ENCODE measurements at places on chromosomes 4 and X.

DNA sequence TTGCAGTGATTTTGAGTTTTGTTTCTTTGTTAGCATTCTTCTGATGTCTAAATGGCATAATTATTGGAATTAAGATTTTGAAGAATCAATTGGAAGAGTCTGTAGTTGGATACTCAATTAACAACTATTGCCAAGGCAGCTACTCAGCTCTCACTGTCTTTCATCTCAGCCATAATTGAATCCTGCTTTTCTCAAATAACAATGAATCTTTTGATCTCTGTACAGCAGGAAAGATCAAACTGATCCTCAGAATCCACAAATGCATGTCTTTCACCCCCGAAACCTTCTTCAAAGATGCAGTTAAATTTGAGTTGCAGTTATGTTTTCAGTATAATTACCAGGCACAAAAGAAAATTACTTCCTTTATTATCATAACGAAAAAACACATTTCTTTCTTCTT lies 86.2 kb downstream of the MAD2L1 start:
- DNase-seq, result no peak

DNA sequence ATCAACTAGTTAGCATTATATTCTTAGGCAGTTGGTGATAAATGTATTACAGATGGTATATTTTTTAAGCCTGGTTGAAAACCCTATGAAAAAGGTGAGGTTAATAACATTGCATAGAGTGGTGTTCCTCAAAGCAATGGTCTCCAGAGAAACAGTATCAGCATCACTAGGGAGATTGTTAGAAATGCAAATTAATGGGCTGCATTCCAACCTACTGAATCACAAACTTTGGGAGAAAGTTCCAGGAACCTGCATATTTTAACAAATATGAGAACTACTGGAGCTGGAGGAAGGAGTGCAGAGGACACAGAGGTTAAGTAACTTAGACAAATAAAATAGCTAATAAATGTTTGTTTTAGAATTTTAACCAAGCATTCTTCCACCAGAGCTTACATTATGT lies 166.9 kb upstream of the PCDH10 start:
- DNase-seq, result no peak

GRCh38 chr4:166435449-166435848 lies 562.4 kb downstream of the TLL1 start:
- DNase-seq, result no peak

DNA sequence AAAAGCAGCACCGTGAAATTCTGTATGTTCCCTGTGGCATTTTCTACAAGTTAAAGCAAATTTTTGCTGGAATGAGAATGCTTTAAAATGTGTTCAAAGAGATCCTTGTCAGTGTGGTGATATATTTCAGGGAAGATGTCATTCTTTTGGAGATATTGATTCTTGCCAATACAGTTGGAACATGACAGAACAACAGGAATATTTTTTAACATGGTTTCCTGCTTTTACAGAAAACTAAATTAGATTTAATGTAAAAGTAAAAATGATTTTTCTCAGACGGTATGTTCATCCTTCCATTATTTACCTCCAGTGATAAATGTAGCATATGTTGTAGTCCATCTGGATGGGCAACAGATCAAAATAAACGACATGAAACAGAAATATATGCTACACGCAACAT lies 474.8 kb downstream of the TMA16 start:
- DNase-seq, result no peak

- no peak for DNase-seq
Measured at GRCh38 chr4:1015179-1015578, 3.8 kb downstream of the FGFRL1 start.

DNA sequence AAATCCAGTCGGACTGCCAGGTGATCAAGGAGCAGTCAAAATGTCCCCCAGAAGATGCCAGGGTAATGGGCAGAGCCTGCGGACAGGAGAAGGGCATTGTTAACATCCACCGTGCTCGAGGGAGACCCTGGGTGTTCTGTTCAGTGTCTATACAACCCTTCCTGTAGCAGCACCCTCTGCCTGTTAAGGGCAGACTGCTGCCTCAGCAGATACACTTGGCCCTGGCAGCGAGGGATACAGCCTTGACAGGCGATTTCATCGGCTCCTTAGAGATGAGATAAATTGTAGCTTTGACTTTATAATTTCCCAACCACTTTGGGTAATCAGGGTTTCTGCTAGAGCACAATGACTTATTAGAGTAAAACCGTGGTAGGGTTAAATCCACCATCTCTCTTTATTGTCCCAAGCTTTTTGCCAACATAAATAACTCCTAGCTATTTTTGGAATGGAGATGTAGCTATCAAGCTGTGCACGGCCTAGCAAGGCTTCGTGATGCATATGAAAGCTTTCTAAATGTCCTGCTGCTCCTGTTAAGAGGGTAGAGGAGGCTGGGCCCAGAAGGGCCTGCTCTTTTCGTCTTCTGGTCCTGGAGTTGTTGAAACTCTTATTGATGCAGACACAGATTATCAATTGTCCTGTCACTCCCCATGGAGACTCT lies 195.9 kb downstream of the CPEB2 start:
- DNase-seq, result no peak

- no peak for DNase-seq
Measured at GRCh38 chrX:151704041-151704663, 8.9 kb downstream of the PRRG3 start.

GRCh38 chr4:38611676-38612075 lies 52.3 kb upstream of the KLF3 start:
- no peak for DNase-seq

GRCh38 chr4:113404167-113404571 lies 354.7 kb downstream of the ANK2 start:
- DNase-seq, result no peak

DNA sequence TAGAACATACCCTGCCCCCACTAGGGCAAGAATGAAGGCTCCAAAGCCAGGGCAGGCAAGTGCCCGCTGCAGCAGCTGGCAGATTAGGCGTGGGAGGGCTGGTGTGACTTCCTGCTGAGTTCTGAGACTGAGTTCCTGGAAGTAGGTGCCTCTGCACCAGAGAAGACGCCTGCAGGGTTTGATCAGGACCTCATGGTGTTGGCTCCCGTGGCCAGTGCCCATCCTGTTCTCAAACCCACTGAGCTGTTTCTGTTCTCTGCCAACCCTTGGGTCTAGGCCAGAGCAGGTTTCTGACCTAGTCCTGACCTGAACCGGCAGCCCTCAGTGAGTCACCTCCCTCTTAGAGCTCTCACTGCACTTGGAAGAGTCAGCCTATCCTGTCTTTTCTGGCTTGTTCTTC lies 220.7 kb downstream of the HS6ST2 start:
- no peak for DNase-seq

- DNase-seq, result peak; percentile 60
Measured at GRCh38 chr4:48315728-48316630, 25.4 kb upstream of the SLAIN2 start.

DNA sequence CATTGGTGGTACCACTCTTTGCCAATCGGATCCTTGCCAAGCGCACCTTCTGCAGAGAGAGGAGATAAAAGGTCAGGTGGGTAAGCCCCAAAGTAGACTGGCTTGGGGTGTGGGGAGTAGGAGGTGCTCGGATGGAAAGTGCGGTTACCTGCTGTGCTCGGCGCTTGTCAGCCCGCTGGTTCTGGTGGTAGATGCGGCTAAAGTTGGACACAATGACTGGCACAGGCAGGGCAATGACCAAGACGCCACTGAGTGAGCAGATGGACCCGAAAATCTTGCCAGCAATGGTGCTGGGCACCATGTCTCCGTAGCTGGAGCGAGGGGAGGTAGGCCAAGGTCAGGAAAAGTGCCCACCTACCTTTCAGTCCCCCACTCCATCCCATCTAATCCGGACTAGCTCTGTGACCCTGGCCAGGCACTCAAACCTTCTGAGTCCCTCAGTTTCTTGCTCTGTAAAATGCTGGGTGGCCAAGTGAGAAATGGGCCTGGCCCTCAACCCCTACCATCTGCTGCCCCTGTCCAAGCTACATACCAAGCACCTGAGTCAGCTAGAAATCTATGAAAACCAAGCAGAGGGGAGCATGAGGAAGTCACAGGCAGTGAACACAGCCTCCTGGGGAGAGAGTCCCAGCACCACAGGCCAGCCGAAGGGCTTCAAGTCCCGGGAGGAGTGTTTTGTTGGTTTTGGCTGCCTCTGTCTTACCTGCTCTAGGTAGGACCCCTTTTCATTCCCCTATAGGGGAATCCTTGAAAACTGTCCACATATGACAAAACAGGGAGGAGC lies 4.7 kb downstream of the KCND1 start:
- no peak for DNase-seq

DNA sequence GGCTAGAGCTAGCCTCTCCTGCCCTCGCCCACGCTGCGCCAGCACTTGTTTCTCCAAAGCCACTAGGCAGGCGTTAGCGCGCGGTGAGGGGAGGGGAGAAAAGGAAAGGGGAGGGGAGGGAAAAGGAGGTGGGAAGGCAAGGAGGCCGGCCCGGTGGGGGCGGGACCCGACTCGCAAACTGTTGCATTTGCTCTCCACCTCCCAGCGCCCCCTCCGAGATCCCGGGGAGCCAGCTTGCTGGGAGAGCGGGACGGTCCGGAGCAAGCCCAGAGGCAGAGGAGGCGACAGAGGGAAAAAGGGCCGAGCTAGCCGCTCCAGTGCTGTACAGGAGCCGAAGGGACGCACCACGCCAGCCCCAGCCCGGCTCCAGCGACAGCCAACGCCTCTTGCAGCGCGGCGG lies at the start of gene AR:
Gene AR, plus strand, starts transcription at position 204 of the 400 bp plus-strand sequence. CDS start 1,126 bp downstream, outside the sequence.
- peak; percentile 5 for DNase-seq

GRCh38 chrX:42804524-42804923 lies 26.6 kb upstream of the PPP1R2C start:
- no peak for DNase-seq

- no peak for DNase-seq
Measured at GRCh38 chr4:127212701-127213100, 420.1 kb upstream of the INTU start.

DNA sequence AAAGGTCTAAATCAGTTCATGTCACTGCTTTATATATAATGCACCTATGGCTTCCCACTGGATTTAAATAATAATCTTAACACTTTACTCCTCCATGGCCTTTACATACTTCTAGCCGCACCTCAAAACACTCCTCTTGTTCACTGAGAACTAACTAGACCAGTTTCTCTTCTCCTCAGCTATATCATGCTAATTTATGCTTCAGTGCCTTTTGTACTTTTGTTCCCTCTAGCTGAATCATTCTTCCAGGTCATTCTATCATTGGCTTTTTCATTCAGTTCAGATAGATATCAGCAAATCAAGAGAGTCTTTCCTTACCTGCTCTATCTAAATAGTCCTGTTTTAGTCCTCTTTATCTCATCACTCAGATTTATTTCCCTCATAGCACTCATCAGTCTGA lies 64.2 kb downstream of the TET2 start:
- DNase-seq, result no peak

DNA sequence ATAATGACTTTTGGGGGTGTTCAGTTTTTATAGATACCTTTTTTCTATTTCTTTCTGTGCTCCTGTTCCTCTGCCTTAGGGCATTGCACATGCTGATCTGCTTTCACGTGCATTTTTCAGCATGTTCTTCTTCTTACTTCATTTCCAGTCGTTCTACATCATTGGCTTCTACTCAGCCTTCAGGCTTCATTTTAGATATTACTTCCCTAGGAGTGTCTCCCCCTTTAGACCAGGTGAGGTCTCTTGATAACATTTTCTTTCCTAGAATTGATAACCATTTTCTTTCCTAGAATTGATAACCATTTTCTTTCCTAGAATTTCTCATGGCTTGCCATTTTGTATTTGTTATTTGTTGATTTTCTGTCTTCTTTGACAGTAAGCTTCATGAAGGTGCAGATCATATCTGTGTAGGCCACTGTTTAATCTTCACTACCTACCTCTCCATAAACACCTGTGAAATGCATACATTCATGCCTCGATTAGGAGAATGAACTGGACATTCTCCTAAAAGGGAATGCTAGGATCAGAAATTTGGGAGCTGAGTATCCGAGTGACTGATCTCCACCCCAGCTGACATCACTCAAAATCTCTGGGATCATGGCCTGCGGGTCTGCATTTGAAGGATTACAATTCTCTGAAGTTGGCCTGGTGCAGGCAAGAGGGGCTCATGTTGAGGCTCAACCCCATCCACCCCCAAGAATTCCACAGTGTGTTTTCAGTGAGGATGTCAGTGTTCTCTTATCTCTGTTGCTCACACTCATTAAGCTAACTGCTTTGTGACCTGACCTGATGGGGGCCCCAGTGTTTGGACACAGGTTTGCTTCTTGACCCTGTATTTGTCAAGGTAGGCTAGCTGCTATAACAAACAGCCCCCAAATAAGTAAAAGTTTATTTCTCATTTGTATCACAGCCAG lies 45.7 kb downstream of the GYG2 start:
- DNase-seq, result no peak

DNA sequence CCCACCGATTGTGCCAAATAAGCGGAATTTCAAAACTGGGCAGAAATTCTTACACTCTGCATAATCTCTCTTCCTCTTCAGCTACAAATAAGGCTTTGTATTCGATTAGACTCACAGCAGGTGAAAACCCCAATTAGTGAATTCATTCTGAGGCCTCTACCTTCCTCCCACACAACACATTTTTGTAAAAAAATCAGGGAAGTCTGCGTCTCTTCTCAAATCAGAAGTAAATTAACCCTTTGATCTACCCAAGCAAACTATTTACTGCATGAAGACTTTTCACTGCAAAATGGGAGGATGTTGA lies 200.6 kb upstream of the FTHL17 start:
- no peak for DNase-seq

DNA sequence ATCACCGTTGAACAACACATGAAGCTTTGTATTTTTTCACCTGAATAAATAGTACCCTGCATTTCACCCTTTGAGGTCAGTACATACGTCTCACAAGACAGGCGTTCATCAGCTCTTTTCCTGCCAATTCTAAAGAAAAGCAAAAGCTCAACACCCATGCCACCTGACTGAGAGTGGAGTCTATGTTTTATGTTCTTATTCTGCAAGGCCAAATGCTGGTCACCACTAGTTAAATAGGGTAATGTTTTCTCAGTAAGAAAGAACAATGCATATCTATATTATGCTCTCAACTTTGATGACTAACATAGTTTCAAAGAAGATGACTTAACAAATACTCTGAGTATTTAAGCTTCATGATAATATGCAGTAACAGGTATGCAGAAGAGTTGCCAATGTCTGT lies 336.3 kb upstream of the BMP3 start:
- DNase-seq, result no peak

DNA sequence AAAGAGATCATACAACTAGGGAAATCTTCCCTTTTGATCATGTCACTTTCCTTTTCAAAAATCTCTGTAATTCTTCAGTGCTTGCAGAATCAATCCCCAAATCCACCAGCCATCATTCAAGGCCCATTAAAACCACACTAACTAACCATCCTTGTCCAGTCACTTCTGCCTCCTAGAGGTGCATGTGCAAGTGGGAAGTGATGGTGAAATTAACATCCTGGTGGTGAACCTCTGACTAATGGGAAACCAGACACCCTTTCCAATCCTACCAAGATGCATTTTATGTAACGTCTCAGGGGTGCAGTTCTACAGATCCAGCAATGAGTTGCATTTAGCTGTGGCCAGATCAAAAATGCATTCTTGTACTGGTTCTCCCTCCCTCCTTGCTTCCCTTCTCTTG lies 341.8 kb downstream of the RAPGEF2 start:
- DNase-seq, result no peak
